ENCODE measurements at places on chromosomes 2 and 18. TPM values are rescaled to one million over a fixed set of nuclear protein-coding genes. Genes with fewer than 3 reads are reported as not detected.

DNA sequence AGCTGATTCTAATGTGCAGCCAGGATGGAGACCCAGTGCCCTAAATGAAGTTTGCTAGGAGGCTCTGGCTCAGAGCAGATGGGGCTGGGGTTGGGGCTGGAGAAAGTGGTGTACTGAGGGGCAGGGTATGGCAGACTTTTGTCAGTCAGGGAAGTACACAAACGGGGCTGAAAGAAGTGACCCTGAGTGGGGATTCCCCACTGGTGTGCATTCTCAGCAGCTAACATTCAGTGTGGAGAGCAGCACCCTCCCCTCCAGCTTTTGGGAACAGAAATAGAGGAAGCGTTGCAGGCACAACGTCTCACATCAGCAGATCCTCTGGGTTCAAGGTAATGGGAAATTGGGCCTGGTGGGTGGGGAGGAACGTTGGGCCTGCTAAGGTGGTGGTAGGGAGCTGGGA is 89.1 kb upstream of the GCFC2 start:
- no peak for DNase-seq

GRCh38 chr2:2703172-2703571 is 372.1 kb upstream of the MYT1L start:
- DNase-seq: no peak

DNA sequence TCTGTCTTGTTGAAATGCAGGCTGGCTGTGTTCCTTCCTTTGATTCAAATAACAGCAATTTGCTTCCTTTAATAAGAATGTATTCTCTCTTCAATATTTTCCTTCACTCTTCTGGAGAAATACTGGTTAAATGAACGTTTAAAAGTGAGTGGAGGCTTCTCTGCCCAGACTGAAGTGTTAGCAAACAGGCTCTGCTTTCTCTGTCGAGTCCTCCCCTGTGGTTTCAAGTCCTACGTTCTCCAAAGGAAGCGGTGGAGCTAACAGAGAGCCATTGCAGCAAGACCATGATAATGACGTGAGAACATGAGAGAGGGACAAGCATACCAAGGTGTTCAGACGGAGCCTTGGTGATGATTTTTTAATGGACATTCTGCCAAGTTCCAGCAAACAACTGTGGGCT is 26.2 kb upstream of the PID1 start:
- no peak for DNase-seq

DNA sequence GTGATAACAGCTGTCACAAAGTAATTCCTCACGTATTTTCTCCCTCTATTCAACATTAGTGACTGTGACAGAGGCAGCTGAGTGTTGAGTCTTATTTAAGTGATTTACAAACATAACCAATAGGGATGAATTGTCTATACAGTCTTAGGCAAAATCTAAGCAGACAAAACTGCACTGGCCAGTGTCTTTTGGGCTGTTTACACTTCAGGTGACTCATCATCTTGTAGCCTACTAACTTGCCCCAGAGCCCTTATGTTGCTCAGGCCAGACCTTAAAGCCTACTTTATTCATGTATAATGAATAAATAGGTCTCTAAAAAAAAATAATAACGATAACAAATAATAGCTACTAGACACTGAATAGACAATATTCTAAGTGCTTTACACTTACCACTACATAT is 17.2 kb downstream of the THOC1 start:
- no peak for DNase-seq

DNA sequence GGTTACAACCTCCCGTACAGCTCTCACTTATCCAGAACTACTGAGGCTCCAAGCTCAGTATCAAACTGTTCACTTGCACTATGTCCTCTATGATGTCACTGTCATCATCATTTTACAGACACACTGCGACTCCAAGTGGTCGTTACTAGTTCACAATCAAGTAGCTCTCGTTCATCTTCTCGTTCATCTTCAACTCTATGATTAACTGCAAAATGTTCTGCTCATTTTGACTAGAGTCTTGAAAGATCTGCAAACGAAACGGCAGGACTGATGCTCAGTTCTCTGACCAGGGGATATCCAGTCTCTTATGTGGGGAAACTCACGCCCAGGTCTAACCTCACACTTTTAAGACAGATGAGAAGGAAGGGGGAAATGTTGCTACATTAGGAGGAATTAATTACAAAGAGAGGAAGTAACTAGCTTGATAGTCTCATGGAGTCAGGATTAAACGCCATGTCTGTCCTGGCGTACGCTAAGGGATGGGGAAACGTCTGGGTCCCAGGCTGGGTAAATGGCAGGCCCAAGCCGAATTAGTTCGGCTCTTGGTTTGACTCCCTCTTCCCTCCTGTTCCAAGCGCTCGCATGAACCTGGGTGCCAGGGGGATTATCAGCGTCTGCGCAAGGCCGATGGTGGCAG is 794 bp upstream of the CHCHD5 start:
- no peak for DNase-seq

GRCh38 chr2:42663828-42664227 is 95.4 kb downstream of the MTA3 start:
- no peak for DNase-seq

CAPN14 gene
- total RNA-seq: 0.14 TPM

ANKRD29 gene
- total RNA-seq: 3.1 TPM

DNA sequence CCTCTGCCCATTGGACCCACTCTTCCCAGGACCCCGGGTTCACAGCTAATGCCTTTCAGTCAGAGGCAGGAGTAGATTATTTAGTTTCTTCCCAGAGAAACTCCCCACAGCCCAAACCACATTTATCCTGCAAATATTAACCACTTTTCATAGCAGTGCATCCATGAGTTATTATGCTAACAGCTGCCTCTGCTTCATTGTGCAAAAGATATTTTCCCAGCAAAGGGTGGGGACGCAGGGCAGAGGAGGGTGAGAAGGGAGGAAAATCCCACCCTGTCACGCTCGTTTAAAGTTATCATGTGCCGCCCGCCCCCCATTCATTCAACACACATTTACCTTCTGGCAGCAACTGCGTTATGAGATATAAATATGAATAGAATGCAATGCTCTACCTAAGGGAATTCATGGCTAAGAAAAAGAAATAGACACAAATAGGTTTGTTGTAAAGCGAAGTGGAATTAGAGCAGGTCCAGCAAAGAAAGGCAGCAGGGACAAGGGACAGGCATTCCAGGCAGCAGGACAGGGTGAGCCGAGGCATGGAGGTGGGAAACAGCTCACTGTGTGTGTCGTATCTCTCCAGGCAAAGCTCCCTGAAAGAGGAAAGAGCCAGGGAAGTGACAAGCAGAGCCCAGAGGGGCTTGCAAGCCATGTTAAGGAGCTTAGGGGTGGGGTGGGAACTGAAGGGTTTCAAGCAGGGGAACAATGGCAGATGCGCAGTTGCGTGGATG is 46.3 kb upstream of the LTBP1 start:
- no peak for DNase-seq

GRCh38 chr2:152546230-152546837 is 170.9 kb downstream of the PRPF40A start:
- DNase-seq: no peak

DNA sequence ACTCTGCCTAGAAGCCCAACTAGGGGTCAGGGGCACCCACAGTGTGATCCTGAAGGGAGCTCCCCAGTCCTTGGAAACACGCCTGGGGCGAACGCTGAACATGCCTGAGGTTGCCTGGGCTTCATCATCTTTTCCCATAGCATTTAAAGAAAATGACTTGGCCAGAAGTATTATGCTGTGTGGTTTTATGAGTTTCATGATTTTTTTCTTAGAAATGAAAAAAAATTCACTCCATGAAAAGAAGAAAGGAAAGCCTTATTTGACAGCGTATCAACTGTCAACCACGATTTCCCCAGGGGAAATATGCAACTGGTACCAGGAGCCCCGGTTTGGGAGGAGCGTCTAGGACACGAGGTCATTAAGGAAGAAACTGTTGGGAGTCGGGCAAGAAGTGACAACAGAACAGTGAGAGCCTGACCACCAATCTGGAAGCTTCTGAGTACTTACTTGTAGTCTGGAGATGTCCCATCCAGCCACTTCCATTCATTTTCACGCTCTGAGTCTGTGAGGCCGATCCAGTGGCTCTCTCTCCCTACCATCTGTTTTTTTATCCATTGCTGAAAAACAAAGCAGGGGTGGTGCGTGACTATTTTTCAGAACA is 63.5 kb upstream of the THOC1 start:
- peak; percentile 20 for DNase-seq

GRCh38 chr2:139175510-139175909 is 395.3 kb upstream of the NXPH2 start:
- no peak for DNase-seq

All from mucosa of gallbladder (tissue), 1 donor.